ENCODE measurements at places on chromosomes 1 and 21. TPM values are rescaled to one million over a fixed set of nuclear protein-coding genes. Genes with fewer than 3 reads are reported as not detected.

Gene LRRC39
- total RNA-seq = 1.1 TPM

Gene KRTAP20-1
- not detected for total RNA-seq

Gene MIXL1
- total RNA-seq = not detected

Gene PLEKHA6
- 0.72 TPM for total RNA-seq

Gene STYXL2
- 0.36 TPM for total RNA-seq

Gene TUFT1
- total RNA-seq = 3.8 TPM

- DNase-seq = no peak
Measured at GRCh38 chr1:204498981-204499380, 4.4 kb upstream of the PIK3C2B start.

- no peak for DNase-seq
Measured at GRCh38 chr1:240693036-240693435, 81.1 kb upstream of the GREM2 start.

DNA sequence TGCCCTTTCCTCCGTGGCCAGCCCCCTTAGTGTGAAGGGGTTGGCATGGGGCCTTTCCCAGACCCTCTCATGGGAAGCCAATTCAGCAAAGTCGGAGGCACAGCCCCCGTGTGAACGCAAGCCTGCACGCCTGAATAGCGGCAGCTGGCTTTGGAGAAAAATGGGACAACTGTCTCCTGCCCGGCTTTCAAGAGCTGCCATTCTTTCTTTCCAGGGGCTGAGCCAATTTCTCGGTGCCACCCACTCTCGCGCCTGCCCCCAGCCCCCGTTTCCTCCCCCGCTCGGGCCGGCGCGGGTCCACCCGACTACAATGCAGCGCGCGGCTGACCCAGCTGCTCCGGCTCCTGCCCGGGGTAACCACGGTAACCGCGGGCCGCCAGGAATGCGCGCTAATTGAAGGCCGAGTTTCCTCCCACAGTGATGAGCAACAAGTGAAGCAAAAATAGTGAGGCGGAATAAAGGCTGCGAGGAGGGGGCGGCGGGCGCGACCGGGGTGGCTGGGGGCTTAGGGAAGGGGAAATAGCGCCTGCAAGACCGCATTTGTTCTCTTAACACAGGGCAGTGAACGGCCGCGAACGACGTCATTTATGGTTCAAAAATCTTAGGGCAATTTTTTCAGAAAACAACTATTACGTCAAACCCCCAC lies 27.8 kb downstream of the ILDR2 start:
- peak; percentile 84 for DNase-seq

DNA sequence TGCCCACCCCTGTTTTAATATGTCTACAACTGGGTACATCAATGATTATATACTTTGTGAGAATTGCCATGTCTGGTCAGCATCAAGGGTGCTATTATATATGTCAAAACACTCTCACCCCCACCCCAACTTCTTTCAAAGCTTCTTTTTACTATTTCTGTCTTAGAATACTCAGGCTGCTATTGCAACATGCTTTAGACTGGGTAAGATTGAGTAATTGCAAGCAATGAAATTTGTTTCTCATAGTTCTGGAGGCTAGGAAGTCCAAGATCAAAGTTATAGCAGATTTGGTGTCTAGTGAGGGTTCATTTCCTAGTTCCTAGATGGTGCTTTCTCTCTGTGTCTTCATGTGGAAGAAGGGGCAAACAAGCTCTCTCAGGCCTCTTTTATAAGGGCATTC lies 100.5 kb upstream of the KCNK1 start:
- no peak for DNase-seq

DNA sequence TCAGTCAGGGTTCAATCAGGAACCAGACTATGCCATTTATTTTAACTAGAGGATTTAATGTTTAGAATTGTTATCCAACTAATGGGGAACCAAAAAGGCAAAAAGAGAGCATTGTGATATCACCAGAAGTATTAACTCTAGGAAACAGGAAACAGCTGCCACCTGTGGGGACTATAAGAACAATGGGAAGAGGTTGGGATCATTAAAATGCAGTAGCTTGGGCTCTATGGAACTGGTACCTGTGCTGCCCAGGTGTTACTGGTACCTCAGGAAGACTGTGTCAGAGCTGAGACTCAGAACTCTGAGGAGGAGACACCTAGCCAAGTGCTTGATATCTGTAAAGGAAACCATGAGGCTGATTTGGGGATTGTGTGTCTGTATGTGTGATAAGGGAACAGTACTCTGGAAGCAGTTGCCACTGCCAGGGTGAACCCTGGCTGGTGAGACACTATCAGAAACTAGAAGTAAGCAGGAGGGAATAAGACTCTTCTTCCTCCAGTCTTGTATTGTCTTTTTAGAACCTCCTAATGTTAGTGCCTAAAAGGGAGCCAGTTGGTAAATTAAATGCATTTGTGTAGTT lies 49.4 kb downstream of the MAN1A2 start:
- no peak for DNase-seq

GRCh38 chr1:95046359-95046758 lies 26.4 kb downstream of the ALG14 start:
- DNase-seq = no peak

- DNase-seq = peak; percentile 86
Measured at GRCh38 chr1:84442256-84442655, 36.8 kb upstream of the RPF1 start.

DNA sequence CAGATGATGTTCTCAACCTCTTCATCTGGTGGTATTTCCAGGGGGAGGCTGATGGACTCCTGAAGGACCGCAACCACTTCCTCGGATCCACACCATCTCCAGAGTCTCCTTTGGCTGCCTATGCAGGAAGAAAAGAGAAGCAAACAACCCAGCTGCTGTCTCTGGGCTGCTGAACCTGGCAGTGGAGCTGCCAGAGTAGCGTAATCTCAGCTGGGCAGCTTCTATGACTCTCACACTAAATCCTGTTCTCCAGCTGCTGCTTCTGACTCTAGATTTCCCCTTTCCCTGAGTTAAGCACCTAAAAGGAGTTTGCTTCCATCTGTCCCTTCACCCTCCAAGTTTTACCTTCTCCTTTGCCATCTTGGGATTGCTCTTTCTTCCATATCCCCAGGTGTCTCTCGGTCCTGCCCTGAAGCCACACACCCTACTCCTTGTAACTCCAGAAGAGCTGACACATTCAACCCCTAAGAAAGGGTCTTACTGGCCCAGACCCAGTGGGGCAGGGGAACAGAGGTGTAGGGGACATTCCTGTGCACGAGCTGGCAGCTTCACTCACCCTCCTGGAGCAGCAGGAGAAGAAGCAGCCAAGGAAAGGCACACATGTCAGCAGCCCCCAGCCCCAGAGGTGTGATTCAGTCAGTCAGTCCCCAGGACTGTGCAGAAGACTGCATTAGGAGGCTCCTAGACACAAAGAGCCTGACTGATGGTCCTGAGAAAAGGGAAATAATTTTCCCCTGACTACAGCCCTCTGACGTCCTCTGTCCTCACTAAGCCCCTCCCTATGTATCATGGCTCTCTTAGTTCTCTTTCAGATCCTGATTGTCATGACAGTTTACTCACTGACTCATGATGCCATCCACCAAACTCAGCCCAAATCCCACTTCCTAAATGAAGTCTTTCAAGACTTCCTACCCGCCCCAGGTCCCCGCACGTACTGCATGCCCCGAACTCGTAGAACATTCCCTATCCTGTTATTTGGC lies at the start of gene SLAMF9:
TSS of gene SLAMF9 (minus strand) at position 702 of the 980 bp plus-strand sequence. CDS start at position 602, 100 bp downstream.
- DNase-seq = peak; percentile 58

DNA sequence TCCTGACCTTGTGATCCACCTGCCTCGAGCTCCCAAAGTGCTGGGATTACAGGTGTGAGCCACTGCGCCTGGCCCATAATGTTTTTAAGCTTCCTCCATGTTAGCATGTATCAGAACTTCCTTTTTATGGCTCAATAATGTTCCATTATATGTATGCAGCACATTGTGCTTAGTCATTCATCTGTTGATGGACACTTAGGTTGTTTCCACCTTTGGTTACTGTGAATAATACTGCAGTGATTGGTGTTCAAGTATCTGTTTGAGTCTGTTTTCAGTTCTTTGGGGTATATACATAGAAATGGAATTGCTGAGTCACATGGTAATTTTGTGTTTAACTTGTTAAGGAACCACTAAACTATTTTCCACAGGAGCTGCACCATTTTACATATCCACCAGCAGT lies 17.7 kb downstream of the CMPK1 start:
- DNase-seq = peak; percentile 11

- DNase-seq = peak; percentile 28
Measured at GRCh38 chr1:75985827-75986226, 53.6 kb upstream of the ASB17 start.

DNA sequence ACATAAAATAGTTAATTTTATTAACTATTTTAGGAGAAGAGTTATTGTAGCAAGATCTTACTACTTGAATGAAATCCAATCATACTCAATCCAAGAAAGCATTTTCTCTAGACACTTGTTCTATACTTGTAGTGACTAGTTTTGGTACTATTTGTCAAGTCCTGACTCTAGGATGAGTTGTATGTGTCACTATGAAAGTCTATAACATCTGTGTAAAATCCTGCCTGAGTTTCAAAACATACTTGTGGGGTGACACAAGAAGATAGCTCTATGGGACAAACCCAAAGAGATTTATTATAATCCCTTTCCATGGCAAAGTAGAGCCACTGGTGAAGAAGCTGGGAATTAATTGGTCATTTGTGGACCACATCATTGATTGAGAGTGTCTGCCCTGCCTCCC lies 1042.2 kb upstream of the ADGRL4 start:
- DNase-seq = no peak

DNA sequence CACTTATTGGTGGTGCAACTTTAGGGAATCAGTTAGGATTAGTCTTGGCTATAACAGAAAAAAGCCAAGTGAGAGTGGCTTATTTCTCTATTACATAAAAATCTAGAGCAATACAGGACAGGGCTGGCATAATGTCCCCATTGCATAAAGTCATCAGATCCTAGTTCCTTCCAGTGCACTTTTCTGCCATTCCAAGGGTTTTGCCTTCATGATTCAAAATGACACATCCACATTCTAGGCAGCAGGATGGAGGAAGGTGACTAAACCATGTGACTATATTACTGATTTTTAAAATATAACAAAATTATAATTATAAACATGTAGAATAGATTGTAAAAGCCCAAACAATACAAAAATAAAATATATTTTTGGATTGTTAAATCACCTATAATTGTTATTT lies 18.8 kb downstream of the JUN start:
- no peak for DNase-seq

GRCh38 chr1:103527331-103527730 lies 1.8 kb downstream of the RNPC3 start:
- no peak for DNase-seq

All from RPMI7951 (cell line).